Uterus (tissue), 4 donors: ENCODE measurements at places on chromosomes 3 and 15.
A peak's percentile ranks its signal among the peaks of the same experiment; 100 is the strongest.

DNA sequence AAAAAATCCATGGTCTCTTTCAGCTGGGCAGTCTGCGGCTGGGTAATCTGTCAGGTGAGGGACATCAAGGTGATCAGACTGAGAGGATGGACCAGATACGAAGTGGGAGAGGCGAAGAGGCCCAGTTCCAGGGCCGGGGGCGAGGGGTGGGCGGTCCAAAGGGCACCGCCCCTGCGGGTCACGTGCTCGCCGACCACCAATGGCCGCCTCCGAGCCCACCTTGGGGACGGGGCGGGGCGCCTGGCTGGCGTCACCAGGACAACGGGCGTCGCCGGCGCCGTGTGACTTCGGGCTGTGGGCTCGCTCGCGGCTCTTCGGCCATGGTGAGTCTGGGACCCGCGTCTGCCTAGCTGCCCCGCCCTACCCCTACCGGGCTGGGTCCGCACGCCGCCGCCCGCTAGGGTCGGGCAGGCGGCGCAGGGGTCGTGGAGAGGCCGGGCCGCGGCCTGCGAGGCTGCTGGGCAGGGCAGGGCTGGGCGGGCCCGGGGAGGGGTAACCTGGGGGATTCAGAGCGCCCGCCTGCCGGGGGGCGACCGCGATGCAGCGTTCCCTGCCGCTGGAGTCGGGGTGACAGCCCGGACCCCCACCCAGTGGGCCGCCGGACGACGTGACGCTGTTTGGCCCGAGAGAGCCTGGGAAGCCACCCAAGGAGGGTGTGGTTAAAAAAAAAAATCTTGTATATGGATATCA, at the start of gene FBXL2:
Gene FBXL2 (plus strand): TSS at position 250 of the 690 bp plus-strand sequence. CDS start 71 bp downstream, at position 321.
- peak within 1 kb of the TSS; percentile 66 for H3K4me3 ChIP-seq
- H3K27ac ChIP-seq: peak within 1 kb of the TSS; percentile 34
- DNase-seq: peak; percentile 41
- H3K4me1 ChIP-seq: no peaks in the 10 kb centered on the region

DNA sequence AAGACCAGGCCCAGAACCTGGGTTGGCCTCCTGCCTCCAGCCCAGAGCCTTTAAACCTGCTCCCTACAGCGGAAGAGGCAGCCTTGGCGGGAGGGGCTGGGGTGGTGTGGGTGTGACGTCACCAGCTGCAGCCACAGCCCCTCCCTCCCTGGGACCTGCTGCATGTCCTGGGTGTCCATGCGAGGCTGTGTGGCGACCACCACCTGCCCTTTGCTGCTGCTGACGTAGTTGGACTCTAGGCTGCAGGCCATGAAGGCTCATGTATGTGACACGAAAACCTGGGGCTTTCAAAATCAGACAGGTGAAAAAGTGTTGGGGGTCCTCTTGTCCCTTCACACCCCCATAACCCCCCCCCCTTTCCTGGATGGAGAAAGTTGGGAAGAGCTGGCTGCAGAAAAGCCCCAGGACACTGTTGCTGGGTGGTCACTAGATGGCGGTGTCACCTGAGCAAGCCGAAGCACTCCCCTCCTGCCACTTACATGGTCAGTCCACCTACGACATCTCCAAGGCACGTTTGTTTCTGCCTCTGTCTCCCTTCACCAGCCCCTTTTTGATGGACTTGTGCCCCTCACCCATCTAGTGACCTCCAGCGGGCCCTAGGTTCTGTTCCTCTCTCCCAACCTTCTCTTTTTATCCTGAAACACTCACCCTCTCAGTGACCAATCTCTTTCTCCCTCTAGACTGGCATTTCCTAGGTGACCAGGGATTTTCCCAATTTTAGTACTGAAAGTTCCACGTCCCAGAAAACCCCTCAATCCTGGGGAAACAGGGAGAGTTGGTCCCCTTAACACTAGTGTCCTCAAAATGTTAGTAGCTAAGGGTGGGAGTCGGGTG, 35.2 kb downstream of the SLC6A20 start:
- H3K27ac ChIP-seq: no peak overlapping the region
- no peaks in the 10 kb centered on the region for H3K36me3 ChIP-seq
- H3K4me1 ChIP-seq: no peaks in the 10 kb centered on the region

DNA sequence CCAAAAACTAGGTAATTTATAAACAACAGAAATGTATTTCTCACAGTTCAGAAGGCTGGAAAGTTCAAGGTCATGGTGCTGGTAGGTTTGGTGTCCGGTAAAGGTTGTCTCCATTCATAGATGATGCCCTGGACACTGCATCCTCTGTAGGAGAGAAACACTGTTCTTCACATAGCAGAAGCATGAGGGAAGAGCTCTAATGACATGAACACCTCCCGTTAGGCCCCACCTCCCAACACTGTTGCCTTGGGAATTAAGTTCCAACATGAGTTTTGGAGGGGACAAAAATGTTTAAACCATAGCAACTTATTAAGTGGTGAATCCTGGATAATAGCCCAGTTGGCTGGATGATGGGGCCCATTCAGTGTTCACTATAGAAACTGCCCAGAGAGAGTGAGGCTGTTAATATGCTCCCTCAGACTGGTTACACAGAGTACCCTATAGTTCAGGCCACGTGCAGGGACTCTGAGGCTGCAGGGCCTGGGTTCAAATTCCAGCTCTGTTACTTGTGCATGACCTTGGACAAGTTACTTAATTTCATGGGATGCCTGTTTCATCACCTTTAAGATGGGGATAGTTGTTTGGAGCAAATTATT, 37.0 kb downstream of the CCNL1 start:
- H3K27ac ChIP-seq: peak overlapping the region; percentile 42
- peaks cover 7% of the 10 kb centered on the region for H3K4me1 ChIP-seq
- no peak overlapping the region for H3K4me3 ChIP-seq
- DNase-seq: no peak

DNA sequence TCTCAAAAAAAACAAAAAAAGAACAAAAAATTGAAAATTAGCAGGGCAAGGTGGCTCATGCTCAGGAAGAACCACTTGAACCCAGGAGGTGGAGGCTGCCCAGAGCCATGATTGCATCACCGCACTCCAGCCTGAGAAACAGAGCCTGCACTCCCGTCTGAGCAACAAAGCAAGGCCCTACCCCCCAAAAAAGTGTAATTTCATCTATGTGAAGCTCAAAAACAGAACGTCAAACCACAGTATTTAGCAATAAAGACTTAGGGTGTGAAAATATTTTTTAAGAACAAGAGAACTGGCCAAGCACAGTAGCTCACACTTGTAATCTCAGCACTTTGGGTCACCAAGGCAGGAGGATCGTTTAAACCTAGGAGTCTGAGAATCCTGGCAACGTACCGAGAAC, 38.2 kb downstream of the STAG1 start:
- DNase-seq: no peak
- H3K4me1 ChIP-seq: no peaks in the 10 kb centered on the region
- H3K36me3 ChIP-seq: no peaks in the 10 kb centered on the region
- no peak overlapping the region for H3K27ac ChIP-seq
- no peaks in the 10 kb centered on the region for H3K27me3 ChIP-seq

DNA sequence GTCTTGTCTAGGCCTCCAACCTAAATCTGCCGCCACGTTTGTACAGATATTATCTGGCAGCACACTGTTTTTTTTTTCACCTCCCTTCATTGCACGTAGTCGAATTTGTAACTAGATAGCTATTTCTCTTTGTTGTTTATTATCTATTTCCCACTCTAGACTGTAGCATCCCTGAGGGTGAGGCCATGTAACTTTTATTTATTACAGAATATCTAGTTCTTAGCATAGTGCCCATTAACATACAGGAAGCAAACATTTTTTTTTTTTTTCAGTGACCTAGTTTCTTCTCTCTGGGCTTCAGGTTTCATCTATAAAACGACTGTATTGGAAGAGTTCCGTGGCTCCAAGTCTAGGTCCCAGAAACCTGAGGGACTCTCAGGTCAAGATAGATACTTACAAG, 354.3 kb downstream of the FGF12 start:
- no peak for DNase-seq
- no peaks in the 10 kb centered on the region for H3K36me3 ChIP-seq
- no peak overlapping the region for H3K27ac ChIP-seq
- no peak overlapping the region for H3K4me3 ChIP-seq
- no peaks in the 10 kb centered on the region for H3K4me1 ChIP-seq

DNA sequence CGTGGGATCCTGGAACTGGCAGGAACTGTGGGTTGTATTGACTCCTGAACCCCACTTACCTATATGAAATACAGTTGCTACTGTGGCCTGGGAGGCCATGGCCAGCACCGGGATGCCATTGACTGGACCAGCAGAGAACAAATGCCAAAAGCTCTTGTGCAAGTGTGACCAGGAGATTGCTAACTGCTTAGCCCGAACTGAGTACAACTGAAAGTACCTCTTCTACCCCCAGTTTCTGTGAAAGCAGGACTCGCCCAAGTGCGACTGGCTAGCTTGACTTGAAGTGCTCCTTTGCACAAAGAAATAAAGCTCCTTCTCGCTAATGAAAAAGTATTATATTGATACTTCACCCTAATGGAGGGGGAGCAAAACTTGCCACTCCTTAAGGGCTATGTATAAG, 101.3 kb upstream of the ATP11B start:
- no peaks in the 10 kb centered on the region for H3K36me3 ChIP-seq
- H3K4me3 ChIP-seq: no peak overlapping the region
- no peaks in the 10 kb centered on the region for H3K4me1 ChIP-seq
- no peak overlapping the region for H3K27ac ChIP-seq
- DNase-seq: no peak

DNA sequence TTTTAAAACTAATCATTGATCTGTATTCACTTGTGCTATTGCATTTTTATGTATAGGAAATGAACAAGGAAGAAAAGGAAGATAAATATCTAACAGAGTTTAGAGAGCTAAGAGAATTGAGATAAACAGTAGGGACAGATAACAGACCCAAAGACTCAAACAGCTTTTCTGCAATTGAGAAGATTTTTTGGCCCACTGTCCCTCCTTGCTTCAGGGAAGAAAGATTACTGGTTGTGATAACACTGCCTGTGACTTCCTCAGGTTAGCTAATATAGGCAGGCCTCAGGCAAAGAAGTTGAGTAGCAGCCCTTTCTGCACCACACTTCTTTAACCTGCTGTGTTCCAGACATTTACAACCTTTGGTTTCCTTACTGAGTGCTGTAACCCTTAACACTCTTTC, 2.7 kb upstream of the COX17 start:
- H3K4me3 ChIP-seq: no peak overlapping the region
- H3K27me3 ChIP-seq: no peaks in the 10 kb centered on the region
- no peaks in the 10 kb centered on the region for H3K4me1 ChIP-seq
- no peak for DNase-seq
- no peaks in the 10 kb centered on the region for H3K36me3 ChIP-seq

DNA sequence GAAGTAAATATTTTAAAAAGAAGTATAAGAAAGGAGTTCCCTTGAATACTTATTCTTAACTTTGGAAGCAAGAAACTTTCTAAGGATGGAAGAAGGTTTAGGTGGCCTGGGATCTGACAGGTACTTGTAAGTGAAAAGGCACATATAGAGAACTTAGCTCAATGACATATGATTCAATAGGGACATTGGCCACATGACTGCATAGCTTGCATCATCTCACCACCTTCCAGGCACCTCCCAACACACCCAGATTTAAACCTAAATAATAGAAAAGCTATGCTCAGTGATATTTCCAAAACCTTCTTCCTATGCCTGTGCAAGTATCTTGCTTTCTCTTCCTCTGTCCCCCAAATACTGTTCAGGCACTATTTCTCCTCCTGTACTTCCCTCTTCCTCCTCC, 4.7 kb upstream of the P2RY1 start:
- H3K36me3 ChIP-seq: no peaks in the 10 kb centered on the region
- no peak overlapping the region for H3K4me3 ChIP-seq
- H3K4me1 ChIP-seq: no peaks in the 10 kb centered on the region
- H3K27me3 ChIP-seq: no peaks in the 10 kb centered on the region

GRCh38 chr3:131669600-131669999, 166.8 kb upstream of the MRPL3 start:
- no peaks in the 10 kb centered on the region for H3K27me3 ChIP-seq
- H3K4me3 ChIP-seq: no peak overlapping the region
- no peak overlapping the region for H3K27ac ChIP-seq
- no peaks in the 10 kb centered on the region for H3K4me1 ChIP-seq
- no peak for DNase-seq

GRCh38 chr3:38354588-38355330, 8.2 kb downstream of the XYLB start:
- H3K4me3 ChIP-seq: no peak overlapping the region
- no peaks in the 10 kb centered on the region for H3K27me3 ChIP-seq
- DNase-seq: no peak
- no peaks in the 10 kb centered on the region for H3K36me3 ChIP-seq
- H3K4me1 ChIP-seq: no peaks in the 10 kb centered on the region
